ENCODE measurements at places on chromosomes 13 and 19.

DNA sequence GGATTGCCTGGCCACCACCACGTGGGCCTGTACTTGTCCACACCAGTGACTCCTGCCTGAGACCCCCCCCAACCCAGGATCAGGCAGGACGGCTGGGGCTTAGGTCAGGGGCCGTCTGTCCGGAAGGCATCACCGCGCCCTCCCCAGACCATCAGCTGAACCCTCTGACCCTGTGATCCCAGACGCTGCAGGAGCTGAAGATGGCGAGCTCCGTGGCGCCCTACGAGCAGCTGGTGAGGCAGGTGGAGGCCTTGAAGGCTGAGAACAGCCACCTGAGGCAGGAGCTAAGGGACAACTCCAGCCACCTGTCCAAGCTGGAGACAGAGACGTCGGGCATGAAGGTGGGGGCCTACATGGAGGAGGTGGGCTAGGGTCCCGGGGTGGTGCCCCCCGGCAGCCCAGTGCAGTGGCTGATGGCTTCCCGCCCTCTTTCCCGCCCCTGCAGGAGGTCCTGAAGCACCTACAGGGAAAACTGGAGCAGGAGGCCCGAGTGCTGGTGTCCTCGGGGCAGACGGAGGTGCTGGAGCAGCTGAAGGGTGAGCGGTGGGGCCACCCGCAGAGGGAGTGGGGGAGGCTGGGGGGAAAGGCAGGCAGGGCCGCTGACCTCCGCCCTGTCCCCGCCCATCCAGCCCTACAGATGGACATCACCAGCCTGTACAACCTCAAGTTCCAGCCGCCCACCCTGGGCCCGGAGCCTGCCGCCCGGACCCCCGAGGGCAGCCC lies 3.0 kb downstream of the APC2 start:
- DNase-seq = no peak

- DNase-seq = no peak
Observed at GRCh38 chr13:59352600-59352999, 811.1 kb downstream of the DIAPH3 start.

DNA sequence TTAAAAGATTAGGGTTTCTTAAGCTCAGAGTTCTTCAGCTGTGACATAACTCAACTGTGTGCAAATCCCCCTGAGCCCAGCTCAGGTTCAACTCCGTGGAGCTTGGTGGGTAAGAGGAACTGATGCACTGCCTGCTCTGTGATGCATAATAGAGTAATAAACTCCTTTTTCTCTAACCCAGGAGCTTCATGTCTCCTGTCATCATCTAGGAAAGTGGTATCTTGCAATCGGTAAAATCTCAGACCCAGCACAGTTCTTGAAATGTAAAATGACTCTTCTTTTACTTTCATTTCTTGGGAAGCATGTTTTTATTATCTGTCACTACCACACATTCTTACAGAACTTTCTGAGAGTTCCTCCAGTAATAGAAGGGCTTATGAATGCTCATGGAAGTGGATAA lies 123.8 kb upstream of the PCDH9 start:
- DNase-seq = no peak

DNA sequence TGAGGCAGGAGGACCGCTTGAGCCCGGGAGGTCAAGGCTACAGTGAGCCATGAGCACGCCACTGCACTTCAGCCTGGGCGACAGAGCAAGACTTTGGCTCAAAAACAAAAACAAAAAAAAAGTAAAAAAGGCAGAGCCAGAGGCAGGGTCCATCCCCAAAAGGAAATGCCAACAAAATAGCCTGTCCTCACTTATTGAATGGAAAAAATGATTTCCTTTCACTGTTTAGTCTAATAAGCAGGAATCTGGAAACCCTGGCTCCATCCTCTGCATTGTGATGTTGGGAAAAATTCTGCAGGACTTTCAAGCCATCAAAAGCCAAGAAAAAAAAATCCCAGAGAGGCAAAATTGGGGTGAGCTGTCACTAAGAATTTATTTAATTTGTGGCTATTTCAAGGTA lies 23.2 kb downstream of the ZIC5 start:
- DNase-seq = no peak

DNA sequence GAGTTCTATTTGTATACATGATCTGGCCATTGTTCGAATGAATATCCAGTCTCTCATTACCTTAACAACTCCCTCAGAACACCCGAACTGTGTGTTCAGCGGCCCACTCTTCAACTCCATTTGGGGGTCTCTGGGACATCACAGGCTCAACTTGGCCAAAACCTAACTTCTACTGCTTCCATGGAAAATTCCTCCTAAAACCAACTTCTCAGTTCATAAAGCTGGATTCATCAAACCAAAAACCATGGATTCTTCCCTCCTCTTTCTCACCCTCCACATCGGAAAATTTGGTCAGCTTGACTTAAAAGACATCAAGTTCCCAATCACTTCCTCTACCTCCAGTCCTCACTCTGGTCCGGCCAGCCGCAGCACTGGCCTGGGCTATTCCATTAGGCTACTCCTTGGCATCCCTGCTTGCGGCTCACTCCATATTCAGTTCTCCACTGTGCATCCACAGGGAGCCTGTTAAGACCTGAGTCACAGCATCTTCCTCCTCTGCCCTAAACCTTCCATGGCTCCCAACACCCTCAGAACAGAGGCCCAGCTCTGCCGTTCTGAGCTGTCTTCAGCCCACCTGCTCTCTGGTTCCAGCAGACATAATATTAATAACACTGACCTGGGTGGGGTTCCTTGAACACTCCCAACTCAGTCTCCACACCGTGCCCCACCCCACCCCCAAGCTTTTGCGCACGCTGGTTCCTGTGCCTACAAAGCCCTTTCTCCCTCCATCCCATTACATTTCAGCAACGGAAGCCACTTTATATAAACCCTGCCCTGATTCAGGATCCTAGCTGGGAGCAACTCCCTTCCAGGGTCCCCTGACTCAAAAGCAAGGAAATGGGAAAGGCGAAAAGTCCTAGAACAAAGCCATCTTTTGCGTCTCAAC lies 1.1 kb downstream of the ZNF792 start:
- no peak for DNase-seq

DNA sequence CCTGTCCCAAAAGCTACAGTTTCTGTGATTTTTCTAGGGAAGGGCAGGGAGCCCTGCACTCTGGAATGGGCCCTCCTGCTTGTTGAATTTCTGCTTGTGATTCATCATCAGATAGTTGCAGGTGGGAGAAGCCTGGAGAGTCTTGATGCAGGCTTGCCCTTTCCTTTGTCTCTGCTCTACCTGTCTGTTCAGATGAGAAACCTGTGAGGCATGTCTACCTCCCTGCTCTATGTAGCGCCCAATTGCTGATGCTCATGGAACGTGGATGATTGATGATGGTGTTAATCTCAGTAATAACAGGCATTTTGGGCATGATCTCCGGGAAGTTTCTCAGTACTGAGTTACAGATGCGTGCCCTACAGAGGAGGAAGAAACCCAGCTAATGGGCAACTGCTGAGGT lies 10.9 kb upstream of the CBY2 start:
- no peak for DNase-seq

GRCh38 chr13:72537782-72538181 lies 189.6 kb downstream of the MZT1 start:
- no peak for DNase-seq

- no peak for DNase-seq
Observed at GRCh38 chr13:103299079-103299478, 232.9 kb upstream of the SLC10A2 start.

- DNase-seq = no peak
Observed at GRCh38 chr19:46607448-46607841, 6.3 kb downstream of the CALM3 start.

DNA sequence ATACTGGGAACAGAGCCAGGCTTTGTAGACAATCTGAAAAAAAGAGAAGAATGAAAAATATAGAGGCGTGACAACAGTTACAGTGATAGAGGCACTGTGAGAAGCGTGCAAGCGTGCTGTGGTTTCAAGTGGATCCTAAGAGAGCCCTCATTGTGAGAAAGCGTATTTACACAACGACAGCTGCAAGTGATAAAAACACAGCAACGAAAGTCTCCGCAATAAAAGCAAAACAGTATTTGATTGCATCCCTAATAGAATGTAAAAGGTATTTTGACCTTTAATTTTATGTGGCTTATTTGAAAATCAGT lies 642.7 kb upstream of the ARGLU1 start:
- no peak for DNase-seq

DNA sequence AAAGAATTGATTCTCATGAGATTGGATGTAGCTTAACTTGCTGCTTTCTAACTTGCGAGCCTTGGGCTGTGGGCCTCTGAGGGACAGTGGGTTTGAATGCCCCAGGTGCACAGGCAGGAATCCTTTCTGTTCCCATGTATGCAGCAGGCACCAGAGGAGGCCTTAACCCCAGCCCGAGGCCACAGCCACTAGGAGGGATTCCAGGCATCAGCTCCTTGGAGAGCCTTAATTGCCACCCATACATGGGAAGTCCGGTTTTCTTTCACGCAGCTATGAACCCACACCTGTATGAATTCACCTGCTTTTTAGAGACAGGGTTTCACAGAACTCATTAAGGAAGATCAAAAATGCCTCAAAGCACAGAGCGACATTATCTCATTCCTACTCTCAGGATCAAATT lies 117.9 kb downstream of the CRYL1 start:
- no peak for DNase-seq

DNA sequence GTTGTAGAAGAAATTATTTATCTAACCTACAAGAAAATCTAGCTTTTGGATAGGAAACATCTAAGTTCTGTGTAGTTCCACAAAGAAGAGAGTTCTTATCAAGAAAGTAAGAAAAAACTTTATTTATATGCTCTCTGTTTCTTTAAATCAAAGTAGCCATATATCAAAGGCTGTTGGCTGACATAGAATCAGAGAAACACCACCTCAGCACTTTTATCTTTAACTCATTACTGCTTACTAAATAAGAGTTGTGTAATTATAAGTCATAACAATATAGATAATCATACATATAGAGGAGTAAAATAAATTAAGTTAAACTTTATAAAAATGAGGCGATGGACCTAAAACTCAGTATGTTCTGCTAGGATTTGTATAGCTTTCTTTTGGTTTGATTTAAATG lies 570.6 kb downstream of the PCDH17 start:
- no peak for DNase-seq

DNA sequence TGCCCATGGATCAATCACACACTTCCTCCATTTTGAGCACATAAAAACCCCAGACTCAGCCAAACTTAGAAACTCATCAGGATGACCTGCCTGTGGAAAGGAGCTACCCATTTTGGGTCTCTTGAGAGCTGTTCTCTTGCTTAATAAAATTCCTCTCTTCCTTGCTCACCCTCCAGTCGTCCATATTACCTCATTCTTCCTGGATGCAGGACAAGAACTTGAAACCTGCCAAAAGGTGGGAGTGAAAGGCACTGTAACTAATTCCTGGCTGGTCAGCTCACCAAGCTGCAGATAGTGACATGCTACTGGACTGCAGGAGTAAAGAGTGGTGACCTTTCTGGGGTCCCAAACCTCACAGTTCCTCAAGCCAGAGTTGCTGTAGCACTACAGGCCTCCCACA lies 20.2 kb downstream of the LIG4 start:
- no peak for DNase-seq

DNA sequence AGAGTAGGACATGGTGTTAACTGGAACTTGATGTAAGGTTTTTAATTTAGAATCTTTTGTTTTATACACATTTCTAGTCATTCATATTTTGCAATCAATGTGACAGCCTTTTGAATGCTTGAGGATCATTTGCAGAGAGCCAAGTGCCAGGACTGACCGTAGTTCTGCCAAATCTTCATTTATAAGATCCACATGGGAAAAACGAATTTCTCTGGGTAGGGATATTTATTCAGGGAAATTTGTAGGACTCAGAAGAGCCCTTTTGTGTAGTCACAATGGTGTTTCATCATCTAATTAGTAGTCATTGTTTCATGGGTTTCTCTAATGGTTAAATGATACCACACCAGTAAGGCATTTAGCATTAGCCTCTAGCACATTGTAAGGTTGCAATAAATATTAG lies 161.1 kb downstream of the LMO7 start:
- no peak for DNase-seq

DNA sequence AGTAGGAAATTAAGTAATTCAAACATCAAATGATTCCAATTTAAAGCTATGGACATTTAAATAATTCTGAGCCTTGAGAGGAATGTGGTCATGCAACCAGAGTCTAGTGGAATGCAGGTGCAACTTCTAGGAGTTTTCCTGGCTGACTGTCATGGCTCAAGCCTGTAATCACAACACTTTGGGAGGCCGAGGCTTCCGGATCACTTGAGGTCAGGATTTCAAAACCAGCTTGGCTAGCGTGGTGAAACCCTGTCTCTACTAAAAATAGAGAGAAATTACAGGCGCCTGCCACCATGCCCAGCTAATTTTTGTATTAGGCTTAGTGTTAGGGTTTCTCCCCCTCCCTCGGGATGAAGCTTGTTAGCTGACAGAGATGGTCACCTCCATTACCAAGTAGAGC lies 6.4 kb downstream of the ZNF808 start:
- no peak for DNase-seq

DNA sequence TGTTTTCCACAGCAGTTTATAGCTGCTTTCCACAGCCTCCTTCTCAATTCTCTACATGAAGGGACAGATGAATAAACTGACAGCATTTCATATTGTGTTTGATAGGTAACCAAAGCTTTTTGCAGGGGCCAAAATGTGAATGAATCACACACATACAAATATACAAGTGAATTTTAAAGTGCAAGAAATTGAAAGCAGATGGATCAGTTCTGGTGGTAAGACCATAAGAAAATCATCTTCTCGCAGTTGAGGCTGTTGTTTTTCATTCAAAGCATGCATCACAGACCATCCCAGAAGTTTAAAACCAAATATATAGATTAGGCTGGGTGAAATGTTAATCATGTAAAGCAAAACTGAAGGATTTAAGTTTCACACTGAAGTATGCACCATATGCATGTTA lies 1569.4 kb downstream of the PCDH9 start:
- no peak for DNase-seq

DNA sequence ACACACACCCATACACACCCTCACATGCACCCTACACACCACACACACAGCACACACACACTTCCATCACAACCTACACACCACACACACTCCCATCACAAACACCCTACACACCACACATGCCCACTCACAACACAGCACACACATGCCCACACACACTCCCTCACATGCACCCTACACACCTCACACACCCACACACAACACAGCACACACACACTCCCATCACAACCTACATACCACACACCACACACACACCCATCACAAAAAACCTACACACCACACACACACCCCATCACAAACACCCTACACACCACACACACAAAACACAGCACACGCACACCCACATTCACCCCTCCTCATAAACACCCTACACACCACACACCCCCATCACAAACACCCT lies 15.1 kb downstream of the PEPD start:
- DNase-seq = no peak

DNA sequence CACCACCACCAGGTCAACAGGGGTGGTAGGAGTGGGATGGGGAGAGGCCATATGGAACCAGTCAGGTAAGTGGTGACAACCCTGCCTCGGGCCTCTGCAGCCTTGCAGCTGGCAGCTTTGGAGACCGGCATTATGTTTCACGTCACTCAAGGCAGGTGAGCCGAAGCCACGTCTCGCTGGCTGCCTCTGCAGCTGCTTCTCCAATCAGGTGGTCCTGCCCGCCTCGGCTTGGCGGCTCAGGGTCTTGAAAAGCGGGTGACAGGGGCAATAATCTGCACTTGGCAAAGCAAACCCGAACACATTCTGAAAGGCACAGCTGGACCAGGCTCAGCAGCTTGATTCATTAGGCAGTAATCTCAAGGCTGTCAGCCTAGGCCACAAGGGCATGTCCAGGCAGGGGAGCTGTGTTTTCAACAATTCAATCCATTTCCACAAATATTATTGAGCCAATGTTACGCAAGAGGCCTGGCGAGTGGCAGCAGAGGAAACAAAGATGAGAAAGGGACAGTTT lies 77.4 kb upstream of the PCDH8 start:
- no peak for DNase-seq
